Activated naive CD8-positive, alpha-beta T cell treated with anti-CD3 and anti-CD28 coated beads for 36 hours (primary cell): ENCODE measurements at places on chromosomes 13 and 19.

- DNase-seq = no peak
- H3K27ac ChIP-seq = no peak overlapping the region
These were observed 5.2 kb downstream of the FAAP24 start for GRCh38 chr19:32977280-32977679.

GRCh38 chr19:45280471-45280961 is 29.4 kb downstream of the MARK4 start:
- H3K27me3 ChIP-seq = no peaks in the 10 kb centered on the region
- H3K36me3 ChIP-seq = peaks cover 14% of the 10 kb centered on the region
- no peaks in the 10 kb centered on the region for H3K4me1 ChIP-seq
- H3K4me3 ChIP-seq = no peak overlapping the region

- H3K36me3 ChIP-seq = peaks cover 2% of the 10 kb centered on the region
- H3K4me1 ChIP-seq = no peaks in the 10 kb centered on the region
- DNase-seq = no peak
- H3K4me3 ChIP-seq = no peak overlapping the region
These were observed 238.0 kb downstream of the VWA8 start for GRCh38 chr13:41722684-41723535.

- peaks cover 29% of the 10 kb centered on the region for H3K27me3 ChIP-seq
- H3K27ac ChIP-seq = no peak overlapping the region
- no peak overlapping the region for H3K4me3 ChIP-seq
- no peaks in the 10 kb centered on the region for H3K4me1 ChIP-seq
These were observed 15.0 kb upstream of the TNFAIP8L1 start for GRCh38 chr19:4624301-4624700.

DNA sequence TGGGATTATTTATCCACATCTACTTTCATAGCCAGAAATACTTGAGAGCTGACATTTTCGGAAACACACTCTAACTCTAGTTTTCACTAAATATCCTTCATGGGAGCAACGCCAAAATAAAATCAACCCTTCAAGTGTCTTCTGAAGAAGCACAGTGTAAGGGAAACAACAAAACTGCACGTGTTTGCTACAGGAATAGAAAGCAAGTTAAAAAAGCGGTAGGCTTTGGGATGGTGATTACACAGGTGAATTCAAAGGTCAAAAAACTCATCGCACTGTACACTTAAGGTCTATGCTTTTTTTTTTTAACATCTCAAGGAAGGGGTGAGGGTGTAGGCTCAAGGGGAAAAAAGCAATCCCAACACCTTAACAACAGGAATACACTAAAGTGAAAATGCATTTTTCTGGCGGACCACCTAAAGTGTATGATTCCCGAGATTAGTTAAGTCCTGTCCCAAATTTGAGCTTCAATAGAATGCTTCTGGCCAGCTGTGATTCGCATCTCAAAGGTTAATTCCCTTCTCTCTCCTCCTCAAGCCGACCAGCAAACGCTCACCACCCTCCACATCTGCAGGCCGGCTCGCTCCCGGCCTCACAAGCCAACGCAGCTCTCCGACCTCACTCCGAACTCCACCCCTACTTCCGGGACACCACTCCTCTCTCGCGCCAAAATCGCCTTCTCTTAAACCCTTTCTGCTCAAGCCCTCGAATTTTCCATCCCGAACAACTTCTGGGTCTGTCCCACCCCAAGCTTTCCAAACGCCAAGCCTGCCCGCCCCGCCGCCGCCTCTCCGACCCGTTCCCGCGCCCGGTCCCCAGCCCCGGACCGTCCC is 1.1 kb downstream of the ARGLU1 start:
- peak overlapping the region; percentile 92 for H3K4me3 ChIP-seq
- no peaks in the 10 kb centered on the region for H3K27me3 ChIP-seq
- peak overlapping the region; percentile 96 for H3K27ac ChIP-seq
- H3K36me3 ChIP-seq = peaks cover 35% of the 10 kb centered on the region
- peak; percentile 44 for DNase-seq

GRCh38 chr19:7748756-7749155 is 1.4 kb upstream of the CD209 start:
- no peak overlapping the region for H3K4me3 ChIP-seq
- DNase-seq = no peak
- peaks cover 23% of the 10 kb centered on the region for H3K4me1 ChIP-seq
- no peak overlapping the region for H3K27ac ChIP-seq
- H3K27me3 ChIP-seq = peaks cover 14% of the 10 kb centered on the region

- peaks cover 5% of the 10 kb centered on the region for H3K27me3 ChIP-seq
- no peaks in the 10 kb centered on the region for H3K36me3 ChIP-seq
- H3K27ac ChIP-seq = no peak overlapping the region
- no peak overlapping the region for H3K4me3 ChIP-seq
- no peak for DNase-seq
These were observed 217.2 kb upstream of the HTR2A start for GRCh38 chr13:47114030-47114429.

DNA sequence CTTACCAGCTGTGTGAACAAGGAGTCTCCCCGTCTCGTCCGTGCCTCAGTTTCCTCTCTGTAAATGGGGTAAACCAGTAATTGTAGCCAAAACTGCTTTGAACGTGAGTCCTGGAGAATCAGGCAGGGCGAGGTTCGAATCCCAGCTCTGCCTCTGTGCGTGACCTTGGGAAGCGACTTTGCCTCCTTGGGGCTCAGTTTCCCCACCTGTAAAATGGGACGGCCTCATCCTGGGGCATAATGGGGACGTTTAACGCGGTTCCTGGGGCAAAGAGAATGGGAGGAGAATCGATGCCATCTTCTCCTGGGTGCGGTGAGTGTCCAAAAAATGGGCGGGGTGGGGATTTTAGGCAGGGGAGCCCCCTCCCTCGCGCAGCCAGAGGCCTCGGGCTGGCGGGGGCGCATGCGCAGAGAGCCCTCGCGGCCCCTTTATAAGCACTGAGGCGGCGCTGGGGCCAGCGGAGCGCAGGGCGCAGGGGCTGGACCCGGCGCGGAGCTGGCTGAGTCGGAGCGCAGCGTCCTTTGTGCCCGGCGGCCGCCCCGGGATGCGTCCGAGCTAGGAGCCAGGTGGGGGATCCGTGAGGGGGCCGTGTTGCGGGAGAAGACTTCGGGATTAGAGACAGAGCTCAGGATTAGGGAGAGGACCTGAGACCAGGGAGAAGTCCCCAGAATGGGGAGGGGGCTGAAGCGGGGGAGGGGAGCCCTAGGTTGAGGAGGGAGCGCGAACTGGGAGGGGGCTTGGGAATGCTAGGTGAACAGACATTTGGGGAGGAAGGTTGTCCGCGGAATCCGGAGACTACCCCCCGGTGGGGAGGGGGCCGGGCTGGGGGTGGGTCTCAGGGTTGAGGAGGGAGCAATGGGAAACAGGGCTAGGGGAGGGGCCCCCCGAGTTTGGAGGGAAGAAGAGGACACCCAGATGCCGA is at the start of gene NCAN:
Gene NCAN (plus strand): TSS at position 460 of the 922 bp plus-strand sequence. CDS start 4,996 bp downstream, outside the sequence.
- H3K4me3 ChIP-seq = no peak within 1 kb of the TSS
- H3K4me1 ChIP-seq = peaks cover 10% of the 10 kb centered on the region
- DNase-seq = no peak
- H3K27me3 ChIP-seq = peaks cover 71% of the 10 kb centered on the region
- no peaks in the 10 kb centered on the region for H3K36me3 ChIP-seq
- no peak within 1 kb of the TSS for H3K27ac ChIP-seq

DNA sequence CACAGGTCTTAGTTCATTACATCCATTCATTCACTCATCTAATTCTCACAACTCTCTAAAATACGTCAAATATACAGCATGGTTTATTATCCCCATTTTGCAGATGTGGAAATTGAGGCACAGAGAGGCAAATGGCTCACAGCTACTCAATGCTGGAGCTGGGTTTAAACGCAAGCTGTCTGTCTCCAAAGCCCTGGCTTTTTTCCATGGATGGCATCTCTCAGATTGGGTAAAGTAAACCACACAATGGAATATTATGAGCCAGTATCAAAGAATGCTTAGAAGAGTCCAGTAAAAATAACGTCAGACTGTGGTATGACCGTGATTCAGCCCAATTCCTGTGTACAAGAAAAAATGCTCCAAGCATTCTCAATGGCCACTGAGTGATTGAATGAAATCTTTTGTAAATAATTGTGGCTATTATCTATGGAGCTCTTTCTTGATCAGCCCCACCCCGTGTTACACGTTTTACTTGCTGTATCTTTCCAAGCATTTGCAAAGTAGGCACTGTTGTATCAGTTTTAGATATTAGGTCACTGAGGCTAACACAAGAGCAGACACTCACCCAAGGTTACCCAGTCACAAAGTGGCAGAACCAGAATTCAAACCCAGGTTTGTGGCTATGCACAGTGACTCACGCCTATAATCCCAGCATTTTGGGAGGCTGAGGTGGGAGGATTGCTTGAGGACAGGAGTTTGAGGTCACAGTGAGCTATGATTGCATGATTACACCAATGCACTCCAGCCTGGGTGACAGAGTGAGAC is 5.5 kb upstream of the ACP7 start:
- no peak for DNase-seq
- peaks cover 24% of the 10 kb centered on the region for H3K27me3 ChIP-seq
- H3K4me1 ChIP-seq = peaks cover 14% of the 10 kb centered on the region
- H3K4me3 ChIP-seq = no peak overlapping the region
- no peaks in the 10 kb centered on the region for H3K36me3 ChIP-seq

- no peaks in the 10 kb centered on the region for H3K4me1 ChIP-seq
- peaks cover 2% of the 10 kb centered on the region for H3K36me3 ChIP-seq
- H3K4me3 ChIP-seq = no peak overlapping the region
- peaks cover 10% of the 10 kb centered on the region for H3K27me3 ChIP-seq
- no peak for DNase-seq
- no peak overlapping the region for H3K27ac ChIP-seq
These were observed 106.5 kb upstream of the RFC3 start for GRCh38 chr13:33711436-33711835.

- H3K4me3 ChIP-seq = no peak overlapping the region
- no peaks in the 10 kb centered on the region for H3K4me1 ChIP-seq
- no peak for DNase-seq
- H3K27me3 ChIP-seq = no peaks in the 10 kb centered on the region
- no peak overlapping the region for H3K27ac ChIP-seq
These were observed 137.5 kb downstream of the FREM2 start for GRCh38 chr13:38824342-38824741.

GRCh38 chr13:19173752-19174151 is 7.9 kb downstream of the TUBA3C start:
- H3K27me3 ChIP-seq = no peaks in the 10 kb centered on the region
- no peak for DNase-seq
- H3K27ac ChIP-seq = no peak overlapping the region
- H3K36me3 ChIP-seq = no peaks in the 10 kb centered on the region
